ENCODE measurements at places on chromosomes 6 and 20.

DNA sequence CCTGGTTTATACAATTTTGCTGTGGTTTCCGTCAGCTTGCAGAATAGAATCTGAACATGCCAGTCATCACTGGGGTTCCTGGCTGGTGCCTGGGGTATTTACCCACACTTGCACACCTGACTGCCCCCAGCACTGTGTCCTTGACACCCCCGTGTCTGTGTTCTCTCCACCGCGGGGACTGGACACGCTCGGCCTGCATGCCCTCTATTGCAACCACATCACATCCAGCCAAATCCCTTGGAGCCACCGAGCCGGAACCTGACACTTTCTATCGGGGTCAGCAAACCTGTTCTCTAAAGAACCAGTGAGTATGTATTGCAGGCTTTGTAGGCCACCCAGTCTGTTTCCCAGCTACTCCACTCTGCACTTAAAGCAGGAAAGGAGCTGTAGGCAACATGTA is 527.5 kb downstream of the PRKN start:
- DNase-seq, result no peak

DNA sequence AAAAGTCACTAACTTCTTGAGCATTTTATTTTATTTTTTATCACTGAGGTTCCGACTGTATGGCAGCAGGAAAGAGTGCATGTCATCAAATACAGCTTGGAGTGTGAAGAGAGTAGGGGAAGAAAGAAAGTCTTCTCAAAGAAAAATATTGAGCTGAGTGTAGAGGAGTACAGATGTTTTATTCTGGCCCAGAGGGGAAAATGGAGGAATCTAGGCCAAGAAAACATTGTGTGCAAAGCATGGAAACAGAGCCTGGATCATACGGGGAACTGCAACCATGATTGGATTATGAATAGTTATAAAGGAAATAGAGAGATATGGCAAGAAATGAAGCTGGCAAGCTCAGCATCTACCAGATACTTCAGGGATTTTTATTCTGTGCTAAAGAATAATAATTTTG is 104.2 kb upstream of the SCGN start:
- DNase-seq, result no peak

- DNase-seq, result no peak
These were observed 34.1 kb downstream of the THEMIS start for GRCh38 chr6:127866766-127867165.

- DNase-seq, result no peak
These were observed 17.0 kb upstream of the ZNF318 start for GRCh38 chr6:43386492-43386891.

DNA sequence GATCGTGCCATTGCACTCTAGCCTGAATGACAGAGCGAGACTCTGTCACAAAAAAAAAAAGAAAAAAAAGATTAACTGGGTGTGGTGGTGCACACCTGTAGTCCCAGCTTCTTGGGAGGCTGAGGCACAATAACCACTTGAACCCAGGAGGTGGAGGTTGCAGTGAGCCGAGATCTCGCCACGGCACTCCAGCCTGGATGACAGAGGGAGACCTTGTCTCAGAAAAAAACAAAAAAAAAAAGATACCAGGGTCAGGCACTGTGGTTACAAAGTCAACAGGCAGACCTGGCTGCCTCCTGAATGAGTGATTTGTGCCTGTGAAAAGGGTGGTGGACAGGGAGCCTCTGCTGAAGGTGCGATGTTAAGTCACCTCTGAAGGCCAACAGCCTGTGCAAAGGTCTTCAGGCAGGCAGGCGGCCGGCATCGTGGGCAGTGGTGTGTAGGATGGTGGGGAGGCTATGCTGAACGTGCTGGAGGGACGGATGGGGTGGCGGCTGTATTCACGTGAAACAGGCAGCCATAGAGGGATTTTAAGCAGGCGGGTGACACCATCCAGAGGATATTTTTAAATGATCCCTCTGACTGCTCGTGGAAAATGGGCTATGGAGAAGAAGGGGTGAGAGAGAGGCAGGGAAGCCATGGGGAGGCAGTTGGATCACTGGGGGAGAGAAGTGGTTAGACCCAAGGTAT is 41.4 kb downstream of the NOL4L start:
- DNase-seq, result no peak

GRCh38 chr6:149043476-149044130 is 273.9 kb upstream of the TAB2 start:
- no peak for DNase-seq

GRCh38 chr6:4348462-4349112 is 213.2 kb upstream of the ECI2 start:
- DNase-seq, result no peak

GRCh38 chr6:169997187-169997929 is 245.9 kb downstream of the ERMARD start:
- no peak for DNase-seq

- no peak for DNase-seq
These were observed 44.1 kb upstream of the ERVFRD-1 start for GRCh38 chr6:11155589-11155988.

- DNase-seq, result no peak
These were observed 89.0 kb downstream of the IPCEF1 start for GRCh38 chr6:154267508-154268106.

DNA sequence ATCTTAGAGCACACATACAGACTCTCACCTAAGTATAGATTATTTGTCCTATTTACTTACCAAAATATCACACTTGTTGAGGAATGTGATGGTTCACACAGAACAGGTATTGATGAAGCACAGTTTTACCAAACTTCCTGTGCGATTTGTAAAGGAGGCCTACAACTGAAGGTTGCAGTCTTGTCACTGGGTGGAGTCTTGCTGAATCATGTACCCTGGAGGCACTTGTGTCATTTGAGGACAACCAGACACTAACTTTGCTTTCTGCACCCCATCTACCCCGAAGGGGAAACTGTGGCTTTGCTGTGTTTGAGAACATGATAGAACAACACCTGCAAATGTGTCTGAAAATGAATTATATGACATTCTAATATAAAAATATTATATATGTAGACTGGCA is 32.4 kb upstream of the HINT3 start:
- DNase-seq, result no peak
